ENCODE measurements at places on chromosomes 3 and 15. TPM values are rescaled to one million over a fixed set of nuclear protein-coding genes. Genes with fewer than 3 reads are reported as not detected.
A peak's percentile ranks its signal among the peaks of the same experiment; 100 is the strongest.

GRCh38 chr3:126886217-126886616 is 96.7 kb upstream of the PLXNA1 start:
- no peaks in the 10 kb centered on the region for H3K36me3 ChIP-seq
- H3K27me3 ChIP-seq: no peaks in the 10 kb centered on the region
- no peak overlapping the region for H3K4me3 ChIP-seq
- DNase-seq: no peak
- no peaks in the 10 kb centered on the region for H3K4me1 ChIP-seq

- no peak overlapping the region for H3K27ac ChIP-seq
- no peaks in the 10 kb centered on the region for H3K27me3 ChIP-seq
- DNase-seq: no peak
- H3K4me3 ChIP-seq: no peak overlapping the region
- no peaks in the 10 kb centered on the region for H3K36me3 ChIP-seq
Measured at GRCh38 chr3:71641674-71642073, 58.1 kb upstream of the FOXP1 start.

DNA sequence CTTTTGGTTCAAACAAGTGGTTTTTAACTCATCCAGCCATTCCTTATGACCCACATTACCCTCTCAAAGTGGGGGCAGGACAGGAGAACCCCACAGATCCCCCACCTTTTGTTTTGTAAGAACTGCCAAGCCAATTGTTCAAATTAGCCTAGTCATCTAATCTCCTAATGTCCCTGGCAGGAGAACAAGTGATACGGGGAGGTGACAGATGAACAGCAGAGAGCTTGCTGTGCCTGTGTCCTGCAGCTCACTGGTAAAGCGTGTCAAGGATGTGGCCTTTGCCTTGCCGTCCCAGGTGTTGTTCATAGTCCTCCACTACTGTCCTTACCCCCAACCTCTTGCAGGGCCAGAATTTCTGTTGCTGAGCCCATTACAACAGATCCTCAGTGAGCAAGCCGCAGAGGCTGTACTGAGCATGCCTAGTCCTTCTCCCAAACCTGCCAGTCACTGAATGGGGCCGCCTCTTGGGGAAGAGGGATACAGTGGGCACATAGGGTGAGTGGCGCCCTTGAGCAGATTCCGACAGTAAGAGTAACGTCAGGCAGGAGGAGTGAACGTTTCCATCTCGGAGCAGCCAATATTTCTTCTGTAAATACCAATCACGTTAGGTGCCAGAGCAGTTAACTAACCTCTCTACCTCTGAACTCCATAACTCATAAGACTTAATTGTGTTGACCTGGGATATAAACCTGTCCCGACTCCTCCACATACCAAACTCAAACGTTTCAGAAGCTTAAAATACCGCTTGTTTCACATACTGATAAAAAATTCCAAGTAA is 87.4 kb downstream of the ITPR1 start:
- no peak overlapping the region for H3K4me3 ChIP-seq
- H3K4me1 ChIP-seq: peaks cover 56% of the 10 kb centered on the region
- no peak for DNase-seq
- no peaks in the 10 kb centered on the region for H3K27me3 ChIP-seq
- peak overlapping the region; percentile 74 for H3K27ac ChIP-seq
- no peaks in the 10 kb centered on the region for H3K36me3 ChIP-seq

DNA sequence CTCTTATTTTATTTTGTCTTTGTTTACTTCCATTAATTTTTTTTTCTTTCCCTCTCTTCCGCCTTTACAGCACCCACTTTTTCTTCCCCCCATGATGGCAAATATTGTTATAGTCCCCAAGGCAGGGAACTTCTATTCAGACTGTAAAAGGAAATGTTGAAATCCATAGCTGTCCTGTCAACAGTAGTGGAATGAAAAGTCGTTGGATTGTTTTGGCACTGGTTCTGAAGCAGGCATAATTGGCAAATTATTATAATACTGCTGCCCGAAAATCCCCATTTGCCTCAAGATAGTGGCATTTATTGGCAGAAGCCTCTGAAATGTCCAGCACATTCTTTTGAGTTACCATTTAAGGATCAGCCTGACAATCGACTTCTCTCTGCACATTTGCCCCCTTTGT is 150.6 kb downstream of the TPRG1 start:
- no peaks in the 10 kb centered on the region for H3K27me3 ChIP-seq

GRCh38 chr3:29426302-29427226 is 145.7 kb downstream of the RBMS3 start:
- DNase-seq: no peak
- no peak overlapping the region for H3K4me3 ChIP-seq
- no peaks in the 10 kb centered on the region for H3K36me3 ChIP-seq
- H3K4me1 ChIP-seq: no peaks in the 10 kb centered on the region
- H3K27me3 ChIP-seq: no peaks in the 10 kb centered on the region

DNA sequence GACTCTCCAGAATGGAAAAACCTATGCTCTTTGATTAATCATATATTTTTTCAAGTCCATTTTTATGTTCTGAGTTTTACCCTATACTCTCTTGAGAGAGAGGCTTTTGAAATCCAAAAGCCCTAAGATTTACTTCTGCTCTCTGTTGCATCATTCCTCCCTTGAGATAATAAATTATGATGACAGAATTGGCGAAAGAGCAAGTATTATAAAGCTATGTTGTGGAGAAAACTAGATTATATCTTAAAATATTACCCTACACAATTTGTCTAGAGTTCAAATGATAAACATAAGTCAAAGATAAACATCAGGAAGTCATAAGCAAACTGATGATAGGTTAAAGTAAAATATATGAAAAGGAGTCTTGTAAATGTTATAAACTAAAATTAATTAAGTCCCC is 293.4 kb upstream of the MME start:
- H3K4me1 ChIP-seq: no peaks in the 10 kb centered on the region
- H3K27me3 ChIP-seq: no peaks in the 10 kb centered on the region
- no peak overlapping the region for H3K27ac ChIP-seq
- H3K4me3 ChIP-seq: no peak overlapping the region
- DNase-seq: no peak
- no peaks in the 10 kb centered on the region for H3K36me3 ChIP-seq

DNA sequence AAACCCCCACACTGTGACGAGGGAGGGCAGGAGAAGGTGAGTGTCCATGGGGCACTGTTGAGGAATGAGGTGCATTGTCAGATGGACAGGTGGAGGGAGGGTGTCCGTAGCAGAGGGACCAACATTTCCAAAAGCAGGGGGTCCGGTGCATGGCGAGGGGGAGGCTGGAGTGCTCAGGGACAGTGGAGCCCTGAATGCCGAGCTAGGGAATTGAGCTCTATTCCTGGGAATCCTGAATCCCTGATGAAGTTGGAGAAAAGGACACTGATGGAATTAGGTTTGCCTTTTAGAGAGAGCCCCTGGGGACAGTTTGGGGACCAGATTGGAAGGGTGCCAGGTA is 7.9 kb upstream of the ANPEP start:
- no peaks in the 10 kb centered on the region for H3K27me3 ChIP-seq
- H3K4me3 ChIP-seq: no peak overlapping the region
- no peaks in the 10 kb centered on the region for H3K4me1 ChIP-seq
- H3K36me3 ChIP-seq: no peaks in the 10 kb centered on the region
- no peak for DNase-seq

GRCh38 chr15:99120050-99120777 is 15.3 kb downstream of the SYNM start:
- H3K27ac ChIP-seq: peak overlapping the region; percentile 36
- DNase-seq: no peak

GRCh38 chr3:151379083-151379734 is 5.3 kb downstream of the P2RY12 start:
- no peak overlapping the region for H3K4me3 ChIP-seq
- no peaks in the 10 kb centered on the region for H3K27me3 ChIP-seq
- H3K4me1 ChIP-seq: no peaks in the 10 kb centered on the region
- DNase-seq: no peak
- no peaks in the 10 kb centered on the region for H3K36me3 ChIP-seq

DNA sequence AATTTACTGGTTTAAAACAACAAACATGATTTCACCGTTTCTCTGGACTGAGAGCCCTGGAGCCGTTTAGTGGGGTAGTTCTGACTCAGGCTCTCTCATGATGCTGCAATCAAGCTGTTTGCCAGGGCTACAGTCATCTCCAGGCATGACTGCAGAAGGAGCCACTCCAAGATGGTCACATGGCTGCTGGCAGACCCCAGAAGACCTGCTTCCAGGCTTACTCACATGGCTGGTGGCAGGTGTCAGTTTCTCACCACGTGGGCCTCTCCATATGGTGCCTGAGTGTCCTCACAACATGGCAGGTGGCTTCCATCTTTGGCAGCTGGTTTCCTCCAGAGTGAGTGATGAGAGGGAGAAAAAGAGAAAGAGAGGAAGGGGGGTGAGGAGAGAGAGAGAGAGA is 378.3 kb upstream of the RGMA start:
- peak; percentile 83 for DNase-seq
- no peaks in the 10 kb centered on the region for H3K4me1 ChIP-seq
- H3K27ac ChIP-seq: no peak overlapping the region
- no peak overlapping the region for H3K4me3 ChIP-seq

GRCh38 chr3:3089017-3089416 is 21.2 kb downstream of the IL5RA start:
- DNase-seq: no peak
- no peak overlapping the region for H3K27ac ChIP-seq
- no peaks in the 10 kb centered on the region for H3K4me1 ChIP-seq

DNA sequence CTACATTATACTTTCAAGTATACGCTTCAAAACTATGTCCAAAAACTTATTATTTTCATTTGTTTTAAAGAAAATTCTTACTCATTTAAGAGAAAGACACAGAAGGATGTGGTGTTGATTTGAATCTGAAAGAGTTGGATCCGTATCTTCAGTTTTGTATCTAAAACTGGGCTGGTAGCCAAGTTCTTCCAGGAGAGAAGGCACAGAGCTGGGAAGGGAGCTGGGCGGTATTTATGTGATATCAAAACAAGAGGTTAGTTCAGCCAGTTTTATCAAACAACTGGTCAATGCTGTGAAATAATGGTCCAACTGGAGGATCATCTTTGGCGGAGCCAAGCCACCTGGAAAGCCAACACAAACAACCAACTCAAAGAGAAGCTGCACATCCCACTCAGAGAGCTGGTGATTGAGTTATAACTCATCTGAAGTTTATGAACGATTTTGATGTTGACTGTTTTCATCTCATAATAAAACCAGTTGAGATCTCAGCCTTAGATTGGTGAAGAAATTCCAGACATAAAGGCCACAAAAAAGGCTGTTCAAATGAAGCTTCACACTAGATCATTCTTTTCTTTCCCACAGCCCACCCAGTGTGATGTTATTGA is 489.6 kb upstream of the RASGRP1 start:
- H3K4me3 ChIP-seq: no peak overlapping the region
- no peak overlapping the region for H3K27ac ChIP-seq
- no peak for DNase-seq
- no peaks in the 10 kb centered on the region for H3K36me3 ChIP-seq
- no peaks in the 10 kb centered on the region for H3K4me1 ChIP-seq

DNA sequence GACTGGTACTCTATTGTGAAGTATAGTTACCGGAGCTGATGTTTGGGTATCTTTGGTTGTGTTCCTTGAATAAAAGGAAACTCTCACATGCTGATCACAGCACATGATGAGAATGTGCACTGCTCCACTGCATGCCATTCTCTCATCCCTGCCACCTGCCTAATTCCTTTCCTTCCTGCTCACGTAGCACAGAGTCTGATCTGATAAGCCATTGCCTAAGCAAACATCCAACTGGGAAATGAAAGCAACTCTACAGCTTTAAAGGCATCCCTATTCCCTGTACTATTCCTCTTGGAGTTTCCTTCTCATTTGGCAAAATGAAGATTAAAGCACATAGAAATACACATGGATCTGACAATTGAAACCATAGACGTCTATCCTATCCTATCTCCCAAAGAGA is 359.8 kb downstream of the C3orf38 start:
- no peaks in the 10 kb centered on the region for H3K36me3 ChIP-seq
- no peak overlapping the region for H3K4me3 ChIP-seq
- no peak for DNase-seq
- H3K4me1 ChIP-seq: no peaks in the 10 kb centered on the region
- no peaks in the 10 kb centered on the region for H3K27me3 ChIP-seq
- H3K27ac ChIP-seq: no peak overlapping the region

GRCh38 chr3:30302027-30302426 is 304.4 kb upstream of the TGFBR2 start:
- no peak for DNase-seq
- no peaks in the 10 kb centered on the region for H3K36me3 ChIP-seq
- H3K4me1 ChIP-seq: no peaks in the 10 kb centered on the region
- no peak overlapping the region for H3K4me3 ChIP-seq
- H3K27me3 ChIP-seq: no peaks in the 10 kb centered on the region

DNA sequence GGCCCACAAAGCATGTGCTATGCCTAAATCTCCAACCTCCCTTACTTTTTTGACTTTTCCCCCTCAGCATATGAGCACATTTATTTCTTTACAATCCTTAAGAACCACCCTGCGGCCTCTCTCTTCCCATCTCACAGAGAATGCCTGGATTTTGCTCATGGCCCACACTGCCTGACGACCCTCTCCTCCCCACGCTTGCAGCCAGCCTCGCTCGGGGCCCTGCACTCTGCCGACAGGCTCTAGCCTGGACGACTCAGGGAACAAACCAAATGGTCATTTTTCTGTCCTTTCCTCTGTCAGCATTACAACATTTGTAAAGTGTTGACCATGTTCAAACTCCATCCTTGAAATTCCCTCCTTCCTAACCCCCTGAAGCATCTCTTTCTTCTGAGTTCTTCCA is 11.7 kb downstream of the HES1 start:
- H3K4me3 ChIP-seq: no peak overlapping the region
- DNase-seq: no peak
- no peaks in the 10 kb centered on the region for H3K36me3 ChIP-seq

GRCh38 chr15:85603703-85604102 is 191.0 kb downstream of the KLHL25 start:
- no peak overlapping the region for H3K4me3 ChIP-seq
- no peaks in the 10 kb centered on the region for H3K27me3 ChIP-seq
- no peak overlapping the region for H3K27ac ChIP-seq
- H3K4me1 ChIP-seq: no peaks in the 10 kb centered on the region

- H3K36me3 ChIP-seq: no peaks in the 10 kb centered on the region
- DNase-seq: no peak
- H3K4me3 ChIP-seq: no peak overlapping the region
Measured at GRCh38 chr3:23253214-23253613, 50.1 kb downstream of the UBE2E2 start.

KBTBD8 gene
- 4.4 TPM for total RNA-seq

NR2F2 gene
- 26.7 TPM for total RNA-seq

TRIP4 gene
- 8.7 TPM for total RNA-seq

CX3CR1 gene
- total RNA-seq: 0.26 TPM

HYPK gene
- total RNA-seq: 16.5 TPM

IGSF10 gene
- total RNA-seq: 5.2 TPM

OIP5 gene
- total RNA-seq: 0.35 TPM

PPM1L gene
- total RNA-seq: 47.4 TPM

PLAAT1 gene
- total RNA-seq: 10.3 TPM

CCDC33 gene
- total RNA-seq: not detected

SERP1 gene
- total RNA-seq: 96.8 TPM

TGFBR2 gene
- total RNA-seq: 205 TPM

ZBTB47 gene
- 92.4 TPM for total RNA-seq

TTLL13 gene
- total RNA-seq: not detected

ARHGEF3 gene
- 21.7 TPM for total RNA-seq
